ENCODE measurements at places on chromosomes 13 and 19.

GRCh38 chr13:107387525-107387924 lies 819.6 kb upstream of the ARGLU1 start:
- DNase-seq = no peak

GRCh38 chr19:5652261-5652660 lies 28.1 kb downstream of the MICOS13 start:
- DNase-seq = no peak

DNA sequence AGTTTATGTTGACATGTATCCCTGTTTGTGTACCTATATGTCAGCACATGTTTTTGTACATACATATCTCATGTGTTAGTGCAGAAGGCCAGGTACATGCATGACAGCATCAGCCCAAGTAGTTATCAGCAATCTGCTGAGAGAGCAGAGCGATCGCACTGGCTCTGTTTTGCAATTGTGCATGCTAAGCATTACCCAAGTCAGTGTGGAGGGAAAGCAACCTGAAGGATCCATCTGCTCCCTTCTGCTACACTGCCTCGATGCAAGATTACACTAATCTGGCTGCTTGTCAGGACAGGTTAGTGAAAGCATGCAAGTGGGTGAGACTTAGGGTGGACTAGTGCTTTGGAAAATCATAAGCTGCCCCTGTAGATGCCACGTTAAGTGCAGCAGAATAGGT lies 211.8 kb downstream of the PCCA start:
- no peak for DNase-seq

- no peak for DNase-seq
Measured at GRCh38 chr19:23822735-23823134, 64.0 kb upstream of the ZNF681 start.

DNA sequence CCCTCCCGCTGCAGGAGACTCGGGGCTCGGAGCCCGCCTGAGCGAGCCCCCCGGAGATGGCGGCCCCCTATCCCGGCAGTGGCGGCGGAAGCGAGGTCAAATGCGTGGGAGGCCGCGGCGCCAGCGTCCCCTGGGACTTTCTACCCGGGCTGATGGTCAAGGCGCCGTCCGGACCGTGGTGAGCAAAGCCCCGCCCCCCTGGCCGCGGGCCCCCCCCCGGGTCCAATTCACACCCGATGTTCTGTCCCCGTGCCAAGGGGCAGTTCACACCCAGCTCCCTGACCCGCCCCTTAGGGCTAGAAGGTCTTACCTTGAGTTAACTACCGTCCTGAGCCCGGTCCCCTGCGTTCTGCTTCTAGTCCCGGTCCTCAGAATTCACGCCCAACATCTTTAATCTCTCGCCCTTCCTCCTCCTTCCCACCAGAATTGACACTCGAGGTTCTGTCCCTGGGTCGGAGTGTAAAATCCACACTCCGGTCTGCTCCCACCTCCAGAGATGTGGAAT lies 1.4 kb downstream of the NPAS1 start:
- DNase-seq = no peak

GRCh38 chr13:80297094-80297493 lies 43.8 kb downstream of the SPRY2 start:
- DNase-seq = no peak
